ENCODE measurements at places on chromosomes 16 and 17. TPM values are rescaled to one million over a fixed set of nuclear protein-coding genes. Genes with fewer than 3 reads are reported as not detected.

Gene TTLL6
- not detected for total RNA-seq

Gene GRN
- 208 TPM for total RNA-seq

Gene CAVIN1
- 759 TPM for total RNA-seq

Gene DHRS7B
- 24.6 TPM for total RNA-seq

Gene ZNF205
- total RNA-seq, result 8.9 TPM

Gene TNFAIP1
- 36.8 TPM for total RNA-seq

Gene HES7
- not detected for total RNA-seq

Gene LPO
- total RNA-seq, result 0.24 TPM

Gene CTRB1
- total RNA-seq, result not detected

Gene CIBAR2
- total RNA-seq, result not detected

Gene MYOCD
- total RNA-seq, result 98.7 TPM

Gene SGCA
- 31.3 TPM for total RNA-seq

Gene TEX14
- not detected for total RNA-seq

Gene PYDC1
- total RNA-seq, result not detected

Gene HOXB4
- 3.4 TPM for total RNA-seq

Gene G6PC1
- total RNA-seq, result not detected

Gene LGALS9B
- 3.6 TPM for total RNA-seq

Gene JUP
- 58.3 TPM for total RNA-seq

Gene SLC12A3
- 0.96 TPM for total RNA-seq

Gene TBX21
- total RNA-seq, result 1.4 TPM

Gene TEKT5
- not detected for total RNA-seq

Gene MYH13
- not detected for total RNA-seq

Gene CHD9NB
- 12.3 TPM for total RNA-seq

Gene DRC3
- total RNA-seq, result 5.1 TPM

Gene LGALS9C
- 0.48 TPM for total RNA-seq

Gene DNAI2
- total RNA-seq, result not detected

Gene PLEKHM1
- 23.1 TPM for total RNA-seq

Gene GINS2
- total RNA-seq, result 1.2 TPM

Gene ZG16
- total RNA-seq, result 2.2 TPM

Gene SMCR8
- 7.2 TPM for total RNA-seq

Gene PITPNM3
- total RNA-seq, result 4.8 TPM

Gene ZDHHC1
- 5.3 TPM for total RNA-seq

Gene PRDM7
- 2.2 TPM for total RNA-seq

Data from umbilical cord (tissue), 2 donors.